NCI-H460 (cell line): ENCODE measurements at places on chromosomes 11 and 22. TPM values are rescaled to one million over a fixed set of nuclear protein-coding genes. Genes with fewer than 3 reads are reported as not detected.

DNA sequence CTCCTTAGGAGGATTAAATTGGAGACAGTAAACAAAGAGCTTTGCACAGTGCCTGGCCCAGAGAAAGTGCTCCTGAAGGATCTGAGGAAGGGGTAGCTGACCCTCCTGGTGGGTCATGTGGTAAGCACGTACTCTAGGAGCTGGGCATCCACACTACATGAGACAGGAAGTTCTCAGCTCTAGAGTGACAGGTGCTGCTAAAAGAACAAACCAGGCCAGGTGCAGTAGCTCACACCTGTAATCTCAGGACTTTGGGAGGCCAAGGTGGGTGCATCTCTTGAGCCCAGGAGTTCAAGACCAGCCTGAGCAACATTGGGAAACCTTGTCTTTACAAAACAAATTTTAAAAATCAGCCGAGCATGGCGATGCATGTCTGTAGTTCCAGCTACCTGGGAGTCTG lies 13.1 kb downstream of the SLC43A1 start:
- no peak for DNase-seq

Gene SLC37A2
- total RNA-seq = 0.17 and 0.40 TPM in 2 replicates

DNA sequence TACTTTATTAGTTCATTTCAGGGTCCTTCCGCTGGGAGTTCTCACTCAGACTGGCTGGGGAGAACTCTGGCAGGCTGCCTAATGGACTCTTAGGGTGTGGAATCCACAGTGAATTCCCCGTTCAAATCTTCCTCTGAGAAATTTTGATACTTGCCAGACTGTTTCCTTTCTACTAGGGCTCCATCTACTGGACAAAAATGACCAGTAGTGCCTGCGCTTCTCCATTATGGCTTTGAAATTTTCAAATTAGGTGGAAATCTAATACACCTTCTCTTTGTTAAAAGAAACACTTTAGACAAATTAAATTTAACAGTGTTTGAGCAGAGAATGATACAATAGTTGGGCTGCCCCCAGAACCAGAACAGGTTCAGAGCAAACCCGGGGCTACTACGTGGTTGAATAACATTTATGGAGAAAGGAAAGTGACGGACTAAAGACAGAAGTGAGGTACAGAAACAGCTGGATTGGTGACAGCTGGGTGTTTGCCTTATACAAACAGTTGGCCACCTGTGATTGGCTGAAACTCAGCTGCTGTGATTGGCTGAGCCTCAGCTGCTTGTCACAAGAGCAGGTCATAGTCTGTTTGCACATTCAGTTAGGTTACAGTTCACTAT lies 52.9 kb upstream of the FDX1 start:
- peak; percentile 65 for DNase-seq

- DNase-seq = no peak
These were observed 54.3 kb upstream of the VSTM5 start for GRCh38 chr11:93904716-93905115.

Gene NOL12
- total RNA-seq = 39.7 and 42.2 TPM in 2 replicates

Gene ISX
- not detected in 2 replicates for total RNA-seq

Gene SMCO4
- 7.6 and 8.5 TPM in 2 replicates for total RNA-seq

- DNase-seq = no peak
These were observed 34.4 kb downstream of the ME3 start for GRCh38 chr11:86637988-86638387.

- DNase-seq = no peak
These were observed 16.8 kb upstream of the MUC6 start for GRCh38 chr11:1053121-1053901.

DNA sequence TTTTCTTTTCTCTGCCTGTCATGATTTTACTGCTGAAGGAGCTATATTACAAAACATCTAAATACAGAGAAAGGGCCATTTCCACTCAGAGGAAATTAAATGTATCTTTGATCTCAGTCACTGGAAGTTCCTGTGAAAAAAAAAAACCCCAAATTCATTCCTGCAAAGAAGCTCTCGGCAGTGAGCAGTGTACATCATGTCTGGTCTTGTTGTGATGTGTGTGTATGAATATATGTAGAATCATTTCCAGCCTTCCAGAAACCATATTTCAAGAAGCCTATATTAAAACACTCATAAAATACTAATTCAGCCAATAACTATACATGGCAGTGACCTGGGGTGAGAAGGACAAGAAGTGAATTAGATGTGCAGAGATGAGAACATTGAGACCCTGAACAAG lies 393.2 kb upstream of the TENM4 start:
- no peak for DNase-seq

GRCh38 chr11:82216927-82217570 lies 516.6 kb downstream of the FAM181B start:
- no peak for DNase-seq

- DNase-seq = no peak
These were observed 55.8 kb downstream of the PPME1 start for GRCh38 chr11:74226907-74227306.

GRCh38 chr11:7548659-7549274 lies 35.0 kb downstream of the PPFIBP2 start:
- DNase-seq = no peak

GRCh38 chr22:20569059-20570058 lies 61.9 kb downstream of the MED15 start:
- peak; percentile 40 for DNase-seq

GRCh38 chr11:111748035-111748804 lies 18.0 kb downstream of the PPP2R1B start:
- no peak for DNase-seq

GRCh38 chr22:45678961-45679912 lies 7.6 kb downstream of the ATXN10 start:
- DNase-seq = no peak

DNA sequence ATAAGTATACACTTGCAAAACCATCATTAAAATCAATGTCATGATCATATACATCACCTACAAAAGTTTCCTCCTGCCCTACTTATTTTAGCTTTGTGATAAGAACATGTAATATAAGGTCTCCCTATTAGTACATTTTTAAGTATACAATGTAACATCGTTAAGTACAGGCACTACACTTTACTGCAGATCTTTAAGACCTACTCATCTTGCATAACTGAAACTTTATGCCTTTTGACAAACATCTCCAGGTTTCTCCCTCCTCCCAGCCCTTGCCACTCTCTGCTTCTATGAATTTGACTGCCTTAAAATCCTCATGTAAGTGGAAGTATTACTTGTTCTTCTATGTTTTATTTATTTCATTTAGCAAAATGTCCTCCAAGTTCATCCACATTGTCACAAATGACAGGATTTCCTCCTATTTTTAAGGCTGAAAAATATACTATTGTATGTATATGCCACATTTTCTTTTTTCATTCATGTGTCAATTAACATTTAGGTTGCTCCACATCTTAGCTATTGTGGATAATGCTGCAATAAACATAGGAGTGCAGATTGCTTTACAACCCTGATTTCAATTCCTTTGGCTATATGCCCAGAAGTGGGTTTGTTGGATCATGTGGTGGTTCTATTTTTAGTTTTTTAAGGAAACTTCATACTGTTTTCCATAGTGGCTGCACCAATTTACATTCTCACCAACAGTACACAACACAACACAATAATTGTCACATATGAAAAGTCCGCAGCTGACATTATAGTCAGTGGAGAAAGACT lies 471.1 kb upstream of the ANO3 start:
- no peak for DNase-seq

Gene FXYD6
- total RNA-seq = not detected in 2 replicates

Gene TRIM49
- total RNA-seq = not detected in 2 replicates

Gene NXPE4
- not detected in 2 replicates for total RNA-seq

Gene KCNJ5
- not detected in 2 replicates for total RNA-seq

Gene OR52N4
- not detected in 2 replicates for total RNA-seq

Gene RAC2
- 0.98 and 1.3 TPM in 2 replicates for total RNA-seq

Gene MMP1
- 23.3 and 25.2 TPM in 2 replicates for total RNA-seq

Gene GGTLC2
- total RNA-seq = not detected in 2 replicates

DNA sequence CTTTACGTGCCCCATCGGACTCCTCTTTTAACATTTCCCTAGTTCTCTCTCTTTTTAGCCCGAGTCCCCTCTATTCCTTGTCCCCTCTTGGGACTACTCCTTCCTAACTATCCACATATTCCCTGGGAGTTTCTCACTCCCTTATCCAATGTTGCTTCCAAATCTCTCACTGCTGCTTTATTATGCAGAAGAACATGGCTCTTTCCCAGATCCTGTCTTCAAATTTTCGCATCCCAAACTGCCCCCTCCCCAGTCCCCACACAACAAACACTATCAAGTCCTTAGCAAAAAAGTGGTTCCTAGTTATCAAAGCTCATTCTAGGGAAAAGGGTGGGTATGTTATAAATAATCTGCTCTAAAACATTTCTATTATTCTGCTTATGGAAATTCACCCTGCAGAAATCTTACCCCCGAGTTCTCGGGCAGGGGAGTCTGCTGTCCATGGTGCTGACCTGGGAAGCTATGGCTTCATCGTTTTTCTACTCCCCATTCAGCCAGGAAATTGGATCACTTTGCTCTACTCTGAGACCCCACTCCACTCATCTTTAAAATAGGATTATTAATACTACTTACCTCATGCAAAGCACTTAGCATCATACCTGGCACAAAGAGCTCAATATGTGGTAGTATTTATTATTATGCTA lies 393.5 kb downstream of the BUD13 start:
- DNase-seq = peak; percentile 8

DNA sequence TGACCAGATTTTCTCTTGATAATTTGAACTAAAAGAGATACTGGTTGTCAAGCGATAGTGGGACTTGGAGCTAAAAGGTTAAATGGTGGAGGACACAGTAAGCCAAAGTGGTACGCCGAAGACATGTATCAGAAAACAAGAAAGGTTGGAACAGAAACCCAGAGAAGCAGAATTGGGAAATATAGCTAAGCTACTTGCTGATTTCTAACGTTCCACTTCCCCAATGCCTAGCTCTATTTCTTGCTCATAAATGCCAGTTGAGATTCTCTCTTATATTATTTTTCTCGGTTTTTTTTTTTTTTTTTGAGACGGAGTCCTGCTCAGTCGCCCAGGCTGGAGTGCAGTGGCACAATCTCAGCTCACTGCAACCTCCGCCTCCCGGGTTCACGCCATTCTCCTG lies 12.7 kb downstream of the TMEM41B start:
- DNase-seq = no peak
